HFFc6 (cell line): ENCODE measurements at places on chromosomes 1 and 21. TPM values are rescaled to one million over a fixed set of nuclear protein-coding genes. Genes with fewer than 3 reads are reported as not detected.

The MOB3C gene
- total RNA-seq = 5.6 to 8.5 TPM (median 8.5 TPM) in 3 replicates

The KIF17 gene
- 5.4 to 7.8 TPM (median 7.6 TPM) in 3 replicates for total RNA-seq

DNA sequence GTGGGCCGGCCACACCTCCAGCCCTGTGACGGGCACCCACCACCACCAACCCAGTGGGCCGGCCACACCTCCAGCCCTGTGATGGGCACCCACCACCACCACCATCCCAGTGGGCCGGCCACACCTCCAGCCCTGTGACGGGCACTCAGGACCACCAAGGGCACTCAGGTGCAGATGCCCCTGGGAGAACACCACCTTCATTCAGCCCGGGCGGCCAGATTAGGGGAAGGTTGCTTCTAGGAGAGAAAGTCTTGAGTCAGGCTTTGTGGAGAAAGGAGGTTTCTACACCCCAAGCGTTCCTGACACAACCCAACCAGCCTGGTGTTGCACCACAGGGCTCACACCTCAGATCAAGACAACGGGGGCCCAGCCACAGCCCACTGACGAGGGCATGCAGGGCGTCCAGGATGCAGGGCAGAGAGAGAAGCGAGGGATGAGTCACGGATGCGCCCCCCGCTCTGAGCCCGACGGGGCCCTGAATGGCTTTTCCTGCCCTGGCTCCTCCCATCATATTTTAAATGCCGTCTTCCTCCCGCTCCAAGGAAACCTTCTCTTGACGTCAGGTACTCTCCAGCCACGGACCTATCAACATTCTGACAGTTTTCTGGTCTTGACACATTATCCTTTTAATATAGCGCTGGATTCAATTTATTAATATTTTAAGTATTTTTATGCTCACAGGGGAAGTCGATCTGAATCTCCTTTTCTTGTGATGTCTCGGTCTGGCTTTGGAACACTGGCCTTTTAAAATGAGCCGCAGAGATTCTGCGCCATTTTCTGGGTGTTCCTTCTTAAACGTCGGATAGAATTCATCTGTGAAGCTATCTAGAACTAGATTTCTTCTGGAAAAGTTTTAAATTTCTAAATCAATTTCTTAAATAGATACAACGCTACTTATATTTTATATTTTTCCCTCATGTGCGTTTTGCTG lies 631 bp upstream of the SPATC1L start:
- peak; percentile 58 for DNase-seq

DNA sequence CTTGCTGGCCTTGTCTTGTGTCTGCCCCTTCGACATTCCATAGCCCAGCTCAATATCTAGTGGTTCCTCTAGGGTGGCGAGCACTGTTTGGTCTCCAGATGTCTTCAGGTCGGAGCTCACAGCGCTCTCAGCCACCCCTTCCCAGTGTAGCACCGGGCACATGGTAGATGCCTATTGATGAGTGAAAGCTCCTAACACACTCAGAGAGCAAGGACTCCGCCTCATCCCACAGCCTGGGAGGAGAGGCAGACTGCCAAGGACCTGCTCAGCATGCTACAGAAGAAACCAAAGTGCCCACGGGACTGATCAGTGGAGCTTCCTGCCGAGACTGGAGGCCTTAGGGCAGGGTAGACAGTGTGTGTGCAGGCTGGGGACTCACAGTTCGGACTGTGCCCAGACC lies 10.9 kb downstream of the PCSK9 start:
- DNase-seq = peak; percentile 33

- DNase-seq = no peak
These were observed 37.9 kb downstream of the SNRPE start for GRCh38 chr1:203899353-203899716.

DNA sequence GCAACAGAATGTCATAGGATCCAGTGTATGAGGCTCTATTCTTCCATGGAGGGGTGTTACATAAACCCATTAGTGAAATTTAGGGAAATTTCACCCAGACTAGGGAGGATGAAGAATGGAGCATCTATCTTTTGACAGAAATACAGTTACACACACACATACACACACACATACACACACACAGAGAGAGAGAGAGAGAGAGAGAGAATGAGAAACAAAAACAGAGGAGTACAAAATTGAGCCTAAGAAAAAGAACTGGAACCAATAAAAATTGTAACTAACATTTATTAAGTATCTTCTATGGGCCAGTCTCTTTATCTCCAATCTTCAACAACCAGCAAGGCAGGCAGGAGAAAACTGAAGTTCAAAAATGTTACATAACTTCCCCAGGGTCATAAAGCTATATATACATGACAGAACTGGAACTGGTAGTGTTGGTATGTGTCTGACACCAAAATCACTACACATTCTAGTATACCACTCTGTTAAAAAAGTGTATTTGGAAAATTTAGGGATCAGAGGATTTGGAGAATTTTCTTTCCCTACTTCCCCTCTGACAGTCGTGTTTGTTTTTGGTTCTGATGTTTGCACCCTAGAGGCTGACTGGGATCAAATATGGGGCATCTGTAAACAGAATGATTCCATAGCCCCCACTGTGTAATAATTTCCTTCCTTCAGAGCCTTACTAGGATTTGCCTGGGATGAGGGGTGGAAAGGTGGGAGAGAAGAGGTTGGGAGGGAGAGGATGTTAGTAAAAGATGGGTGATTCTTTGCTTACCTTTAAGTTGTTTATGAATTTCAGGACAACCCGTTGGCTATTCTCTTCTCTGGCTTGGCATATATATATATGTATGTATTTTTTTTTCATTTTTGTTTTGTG lies 1.0 kb upstream of the ZFYVE9 start:
- no peak for DNase-seq

GRCh38 chr1:48062353-48062752 lies 65.2 kb upstream of the TRABD2B start:
- no peak for DNase-seq

DNA sequence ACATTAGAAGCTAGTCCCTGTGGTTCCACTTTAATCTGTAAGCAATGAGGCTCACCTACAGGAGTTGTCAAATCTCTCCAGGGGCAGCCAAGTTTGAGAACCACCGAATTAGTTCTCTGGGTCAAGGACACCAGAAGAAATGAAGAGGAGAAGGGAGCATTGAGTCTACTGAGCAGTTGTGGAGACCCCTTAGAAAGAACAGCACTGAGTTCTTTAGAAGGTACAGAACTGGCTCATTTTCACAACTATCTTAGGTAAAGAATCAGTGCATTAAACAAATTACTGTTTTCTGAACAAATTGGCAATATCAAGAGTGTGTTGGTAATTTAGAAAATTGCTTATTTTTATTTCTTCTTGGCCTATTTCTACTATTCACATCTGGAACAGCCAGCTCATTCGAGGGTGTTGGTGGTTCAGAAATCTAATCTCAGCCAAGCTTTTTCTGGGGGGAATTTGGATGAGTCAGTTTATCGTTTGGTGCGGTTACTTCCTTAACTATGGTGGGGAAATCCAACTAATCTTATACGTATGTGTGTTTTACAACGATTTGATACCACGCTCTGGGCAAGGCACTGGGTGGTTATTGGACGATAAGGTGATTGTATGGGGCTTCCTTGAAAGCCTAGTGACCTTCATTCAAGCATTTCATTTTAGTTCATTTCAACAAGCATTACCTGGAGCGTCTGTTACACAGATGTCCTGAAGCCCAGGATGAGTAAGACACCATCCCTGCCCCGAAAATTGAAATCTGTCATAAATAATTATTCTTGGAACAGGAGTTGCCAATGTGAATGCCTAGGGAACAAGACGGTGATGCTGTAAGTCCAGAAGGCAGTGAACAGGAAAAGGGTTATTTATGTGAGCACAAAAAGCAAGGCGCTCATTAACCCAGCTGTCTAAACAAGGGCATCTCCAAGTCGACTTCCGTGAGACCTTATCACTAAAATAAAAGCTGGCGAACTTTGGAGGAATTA lies 52.0 kb upstream of the TMPRSS2 start:
- no peak for DNase-seq

GRCh38 chr1:73659136-73659535 lies 538.8 kb downstream of the LRRIQ3 start:
- no peak for DNase-seq

DNA sequence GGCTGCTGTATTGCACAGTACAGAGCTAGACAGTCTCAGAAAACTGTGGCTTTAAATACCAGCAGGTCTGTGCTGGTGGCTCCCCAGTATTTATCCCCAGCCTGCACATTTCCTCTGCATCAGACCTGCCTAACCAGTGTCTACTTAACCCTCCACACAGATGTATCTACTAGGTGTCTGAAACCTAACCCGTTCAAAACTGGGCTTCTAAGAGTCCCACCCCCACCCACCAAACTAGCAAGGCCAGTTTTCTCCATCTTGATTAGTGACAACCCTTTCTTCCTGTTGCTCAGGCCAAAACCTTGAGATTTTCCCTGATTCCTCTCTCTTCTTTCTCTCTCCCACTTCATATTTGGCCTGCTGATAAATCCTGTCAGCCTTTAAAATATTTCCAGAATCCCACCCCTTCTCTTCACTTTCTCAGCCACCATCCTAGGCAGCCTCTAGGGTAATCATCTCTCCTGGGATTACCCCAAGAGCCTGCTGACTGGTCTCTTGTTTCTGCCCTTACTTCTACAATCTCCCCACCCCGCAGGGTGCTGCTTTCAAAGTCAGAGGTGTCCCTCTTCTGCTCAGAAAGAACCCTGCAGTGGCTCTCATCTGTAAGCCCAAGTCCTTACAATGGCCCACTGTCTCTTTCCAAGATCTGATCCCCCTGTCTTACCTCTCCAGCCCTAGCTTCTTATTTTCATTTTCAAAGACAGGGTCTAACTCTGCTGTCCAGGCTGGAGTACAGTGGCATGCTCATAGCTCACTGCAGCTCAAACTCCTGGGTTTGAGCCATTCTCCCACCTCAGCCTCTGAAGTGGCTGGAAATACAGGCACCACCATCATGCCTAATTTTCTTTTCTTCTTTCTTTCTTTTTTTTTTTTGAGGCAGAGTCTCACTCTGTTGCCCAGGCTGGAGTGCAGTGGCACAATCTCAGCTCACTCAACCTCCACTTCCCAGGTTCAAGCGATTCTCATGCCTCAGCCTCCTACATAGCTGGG lies 45.2 kb downstream of the H3-3A start:
- no peak for DNase-seq

DNA sequence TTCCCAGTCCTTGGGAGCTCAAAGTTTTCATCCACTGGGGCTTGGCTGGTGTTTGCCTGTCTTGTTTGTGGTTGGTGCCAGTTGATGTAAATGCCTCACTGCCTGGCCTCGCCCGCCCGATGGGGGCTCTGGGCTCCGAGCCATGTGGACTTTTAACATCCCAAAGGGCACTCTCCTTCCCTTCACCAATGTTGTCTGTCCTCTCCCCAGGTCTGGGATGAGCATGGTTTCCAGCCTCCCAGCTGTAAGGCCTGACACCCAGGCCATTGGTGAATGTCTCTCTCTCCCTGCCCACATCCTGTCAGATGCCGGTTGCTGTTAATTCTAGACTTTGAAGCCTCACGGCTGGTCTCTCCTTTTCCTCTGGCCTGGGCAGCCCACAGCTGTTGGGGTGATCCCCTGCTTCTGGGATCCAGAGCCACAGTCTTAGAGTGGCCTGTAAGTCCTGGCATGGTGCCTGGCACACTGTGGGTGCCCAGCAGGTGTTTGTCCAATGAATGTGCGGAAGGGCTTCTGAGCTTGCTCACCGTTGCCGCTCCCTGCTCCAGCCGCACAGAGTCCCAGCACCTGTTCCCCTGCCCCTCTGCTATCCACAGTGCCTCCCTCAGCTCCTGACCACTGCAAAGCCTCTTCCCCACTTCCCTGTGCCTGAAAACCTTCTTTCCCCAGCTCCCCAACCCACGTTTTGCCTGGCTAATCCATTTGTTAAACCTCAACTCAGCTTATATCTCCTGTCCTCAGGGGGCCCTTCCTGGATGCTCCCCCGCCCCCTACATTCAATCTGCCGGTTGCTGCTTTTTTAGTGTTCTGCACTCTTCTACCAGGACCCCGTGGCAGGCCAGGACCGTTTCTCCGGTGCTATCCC lies 3.3 kb upstream of the C1orf174 start:
- no peak for DNase-seq

DNA sequence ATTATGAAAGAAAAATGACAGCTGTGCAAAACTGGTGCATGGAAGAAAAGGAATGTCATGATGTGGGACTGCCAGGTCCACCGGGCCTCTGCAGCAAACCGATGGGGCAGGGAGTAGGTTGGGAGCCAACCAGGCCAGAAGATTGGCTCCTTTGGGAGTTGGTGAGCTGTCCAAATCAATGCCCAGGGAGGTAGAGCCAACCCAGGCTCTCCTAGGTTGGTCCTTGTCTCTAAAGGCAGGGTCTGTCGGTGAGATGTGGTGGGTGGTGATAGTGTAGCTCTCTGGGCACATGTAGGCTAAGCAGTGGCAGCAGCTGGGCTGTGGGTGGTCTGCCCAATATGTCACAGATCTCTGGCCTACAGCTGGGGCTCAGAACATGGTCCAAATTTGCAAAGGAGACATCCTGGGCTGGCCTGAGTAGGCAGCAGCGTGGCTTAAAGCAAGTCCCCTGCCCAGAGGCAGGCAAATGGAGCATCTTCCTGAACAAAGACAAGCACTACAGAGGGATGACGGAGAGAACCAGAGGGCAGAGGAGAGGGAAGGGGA lies 61.2 kb upstream of the PRDX6 start:
- no peak for DNase-seq

DNA sequence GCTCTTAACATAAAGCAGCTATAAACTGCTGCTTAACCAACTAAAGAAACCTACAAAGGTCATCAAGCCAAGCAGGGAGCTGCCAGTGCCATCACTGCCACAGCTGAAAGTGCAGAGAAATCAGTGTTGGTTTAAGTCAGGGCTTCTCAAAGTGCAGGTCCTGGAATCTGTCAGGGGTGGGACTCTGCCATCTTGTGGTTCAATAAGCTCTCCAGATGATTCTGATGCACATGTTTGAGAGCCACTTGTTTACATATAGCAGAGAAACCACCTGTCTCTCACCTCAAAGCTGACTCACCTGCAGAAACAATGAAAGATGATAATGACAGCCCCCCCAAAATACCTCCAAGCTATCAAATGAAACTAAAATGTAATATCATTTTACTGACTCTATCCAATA lies 49.3 kb downstream of the SH3GLB1 start:
- DNase-seq = no peak

- DNase-seq = no peak
These were observed 8.9 kb upstream of the RALGPS2 start for GRCh38 chr1:178716111-178716510.

GRCh38 chr1:182235604-182235951 lies 156.0 kb downstream of the GLUL start:
- DNase-seq = no peak

DNA sequence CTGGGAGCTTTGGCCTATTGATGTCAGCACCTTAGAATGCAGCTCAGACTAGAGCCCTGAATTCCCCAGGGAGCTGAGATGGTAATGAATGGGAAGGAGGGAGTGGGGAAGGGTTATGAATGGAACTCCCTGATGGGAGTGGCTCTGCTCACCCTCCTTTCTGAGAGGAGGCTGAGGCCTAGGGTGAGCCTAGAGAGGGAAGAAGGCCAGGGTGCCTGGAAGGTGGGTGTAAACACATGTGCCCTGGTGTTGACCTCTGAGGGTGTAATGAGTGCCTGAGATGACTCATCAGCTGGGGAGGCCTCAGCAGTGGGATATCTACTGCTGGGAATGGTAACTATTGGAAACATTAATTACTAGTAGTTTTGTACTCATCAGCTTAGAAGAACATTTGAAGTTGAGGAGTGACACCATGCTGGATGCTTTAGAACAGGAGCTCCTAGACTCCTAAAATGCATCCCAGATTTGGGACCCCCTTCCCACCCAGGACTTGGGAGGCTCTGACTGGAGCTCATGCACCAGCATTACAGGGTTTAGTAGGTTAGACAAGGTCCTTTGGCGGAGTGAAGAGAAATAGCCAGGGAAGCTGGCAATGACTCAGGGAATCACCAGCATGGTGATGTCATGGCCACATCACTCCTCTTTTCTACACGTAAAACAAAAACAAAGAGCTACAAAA lies 16.0 kb upstream of the PIGV start:
- peak; percentile 95 for DNase-seq
